Stimulated activated CD4-positive, alpha-beta T cell treated with anti-CD3 and anti-CD28 coated beads, TNF-alpha, amount 100 ng/mL, for 1 hour (primary cell): ENCODE measurements at places on chromosomes 7 and 10.

- DNase-seq: no peak
Measured at GRCh38 chr7:42210333-42210732, 26.7 kb downstream of the GLI3 start.

GRCh38 chr7:151814400-151815009 lies 62.4 kb downstream of the PRKAG2 start:
- DNase-seq: no peak

GRCh38 chr10:28236591-28236990 lies 66.3 kb downstream of the MPP7 start:
- DNase-seq: no peak

DNA sequence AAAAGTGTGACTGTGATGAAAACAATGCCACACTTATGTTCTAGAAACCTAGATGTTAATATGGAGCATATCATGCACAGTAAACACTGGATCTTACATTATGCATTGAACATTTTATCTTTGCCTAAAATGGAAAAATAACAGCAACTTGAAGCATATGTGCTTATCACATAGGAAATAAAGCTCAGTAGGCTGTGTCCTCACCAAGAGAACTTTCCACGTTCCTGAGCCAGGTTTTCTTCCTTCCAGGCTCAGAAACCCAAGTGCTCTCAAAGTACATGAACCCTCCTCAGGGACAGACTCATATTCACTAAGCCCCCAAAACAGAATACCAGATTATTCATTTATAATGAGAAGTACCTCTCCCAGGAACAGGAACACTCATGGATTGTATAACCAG lies 79.4 kb upstream of the PRKAR2B start:
- DNase-seq: no peak

GRCh38 chr10:110305767-110306451 lies 1.2 kb upstream of the SMNDC1 start:
- no peak for DNase-seq

DNA sequence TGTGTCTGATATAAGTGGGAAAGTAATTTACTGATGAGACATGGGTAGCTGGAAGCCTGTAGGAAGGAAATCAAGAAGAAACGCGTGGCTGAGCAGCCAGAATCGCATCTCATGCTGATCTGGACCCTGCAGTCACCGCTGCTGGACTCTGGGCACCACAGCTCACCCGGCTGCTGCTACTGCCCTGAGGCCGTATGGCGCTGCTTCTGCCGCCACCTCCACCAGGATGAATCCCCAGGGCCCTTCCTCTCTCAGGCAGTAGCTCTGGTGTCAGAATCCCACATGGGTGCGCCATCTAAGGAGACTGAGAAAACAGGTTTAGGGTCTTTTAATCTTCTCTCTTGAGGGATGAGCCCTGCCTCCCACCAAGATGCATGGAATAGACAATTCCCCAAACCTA lies 70.3 kb upstream of the AGK start:
- no peak for DNase-seq

DNA sequence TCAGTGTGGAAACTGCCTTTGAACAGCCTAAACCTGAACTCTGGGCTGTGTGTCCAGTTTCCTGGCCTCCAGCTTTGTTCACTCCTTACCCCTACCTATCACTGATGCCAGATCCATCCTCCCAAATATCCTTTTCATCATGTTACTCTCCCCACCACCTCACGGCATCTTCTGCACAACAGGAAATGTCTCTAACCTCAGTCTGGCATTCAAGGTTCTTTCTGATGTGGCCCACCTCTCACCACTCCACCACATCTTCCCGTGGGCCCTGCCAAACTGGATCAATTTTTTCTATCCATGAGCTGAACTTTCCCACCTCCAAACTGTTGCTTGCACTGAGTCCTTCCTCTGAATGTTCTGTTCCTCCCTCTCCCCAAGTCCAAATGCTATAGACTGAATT lies 35.8 kb upstream of the MAP3K8 start:
- DNase-seq: no peak

GRCh38 chr7:37488163-37488764 lies 39.6 kb upstream of the ELMO1 start:
- DNase-seq: no peak

GRCh38 chr10:101466016-101466912 lies 112.3 kb downstream of the BTRC start:
- DNase-seq: no peak

GRCh38 chr7:424961-425793 lies 94.5 kb downstream of the PDGFA start:
- DNase-seq: no peak

DNA sequence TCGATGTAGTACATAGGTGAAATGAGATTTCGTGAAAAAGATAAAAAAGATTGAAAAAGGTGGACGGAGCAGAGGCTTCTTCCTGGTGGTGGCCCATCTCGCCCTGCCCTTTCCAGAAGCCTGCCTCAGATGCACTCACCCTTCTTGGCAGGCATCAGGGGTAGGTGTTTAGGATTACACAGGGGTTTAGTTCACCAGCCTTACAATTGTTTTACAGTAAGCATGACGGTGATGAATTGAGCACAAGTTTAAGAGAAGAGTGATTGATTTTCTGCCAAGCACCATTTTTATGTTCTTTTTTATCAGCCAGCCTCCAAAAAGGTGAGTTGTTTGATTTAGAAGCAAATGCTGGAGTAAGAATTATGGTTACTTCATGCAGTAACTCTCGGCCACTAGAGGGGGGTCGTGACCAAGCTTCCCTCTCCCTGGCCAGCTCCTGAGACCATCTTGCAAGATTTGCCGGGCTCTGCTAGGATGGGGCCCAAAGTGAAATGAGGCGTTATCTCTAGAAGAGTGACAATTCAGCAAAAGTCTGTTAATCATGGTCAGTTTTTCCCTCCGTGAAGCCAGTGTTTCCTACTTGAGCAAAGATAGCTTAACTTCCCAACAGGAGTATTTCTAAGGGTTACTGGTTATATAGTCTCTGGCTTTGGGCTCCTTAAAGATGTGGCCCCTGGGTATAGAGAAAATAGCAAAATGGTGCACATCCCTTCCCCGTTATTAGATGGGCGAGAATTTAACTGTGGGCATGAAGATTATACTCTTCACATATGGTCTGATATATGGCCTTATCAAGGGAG lies 228.8 kb downstream of the BMPER start:
- DNase-seq: no peak

GRCh38 chr10:75150656-75151055 lies 39.2 kb downstream of the SAMD8 start:
- no peak for DNase-seq

- no peak for DNase-seq
Measured at GRCh38 chr7:29557954-29558353, 5.7 kb upstream of the PRR15 start.

GRCh38 chr10:6999232-6999925 lies 411.5 kb downstream of the SFMBT2 start:
- no peak for DNase-seq
